Activated CD4-positive, alpha-beta memory T cell treated with anti-CD3 and anti-CD28 coated beads for 36 hours (primary cell): ENCODE measurements at places on chromosomes 2 and 18.

- no peak for DNase-seq
Measured at GRCh38 chr18:80046961-80047541, 12.8 kb downstream of the RBFA start.

GRCh38 chr2:223674998-223675609 lies 72.9 kb upstream of the SCG2 start:
- DNase-seq: no peak

- DNase-seq: no peak
Measured at GRCh38 chr2:240123821-240124650, 12.1 kb downstream of the COPS9 start.

DNA sequence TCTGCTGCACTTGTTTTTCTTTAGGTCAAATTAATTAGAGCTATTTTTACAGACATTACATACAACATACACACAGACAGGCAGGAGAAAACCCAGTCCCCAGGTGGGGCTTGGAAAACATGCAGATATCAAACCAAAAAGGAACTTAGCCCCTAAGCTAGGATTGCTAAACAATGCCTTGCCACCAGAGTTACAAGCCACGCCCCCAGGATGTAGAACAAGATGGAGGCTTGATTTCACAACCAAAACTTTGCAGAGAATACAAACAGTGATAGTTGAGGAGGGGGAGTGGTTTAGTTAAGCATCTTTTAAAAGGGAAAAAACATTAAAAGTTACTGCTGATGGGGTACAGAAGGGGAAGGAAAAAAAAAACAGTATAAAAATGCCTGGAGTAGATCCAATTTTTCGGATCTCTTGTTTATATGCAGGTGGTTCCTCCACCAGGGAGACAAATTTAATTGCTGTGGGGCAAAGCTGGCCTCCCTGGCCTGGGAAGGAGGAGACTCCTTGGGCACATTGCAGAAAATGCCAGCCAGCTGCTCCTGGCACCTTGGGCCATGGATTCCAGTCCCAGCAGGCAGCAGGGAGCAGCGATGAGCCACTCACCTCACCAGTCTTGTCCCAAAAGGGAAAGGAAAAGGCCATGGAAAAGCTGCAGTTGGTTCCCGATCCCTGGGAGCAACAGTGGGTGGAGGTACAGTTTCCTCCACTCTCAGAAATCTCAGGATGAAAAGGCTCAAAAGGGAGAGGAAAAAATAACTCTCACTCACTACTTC lies 348.4 kb upstream of the REG3G start:
- no peak for DNase-seq

- DNase-seq: no peak
Measured at GRCh38 chr2:55431982-55432627, 12.4 kb upstream of the CCDC88A start.

GRCh38 chr2:36125702-36126101 lies 229.9 kb upstream of the CRIM1 start:
- no peak for DNase-seq

- DNase-seq: no peak
Measured at GRCh38 chr2:207144173-207144785, 21.5 kb downstream of the KLF7 start.

GRCh38 chr18:70082430-70082829 lies 123.1 kb downstream of the RTTN start:
- DNase-seq: no peak

- peak; percentile 72 for DNase-seq
Measured at GRCh38 chr18:58605027-58606020, 23.6 kb downstream of the ALPK2 start.

GRCh38 chr2:7676714-7677113 lies 759.5 kb downstream of the RNF144A start:
- no peak for DNase-seq

DNA sequence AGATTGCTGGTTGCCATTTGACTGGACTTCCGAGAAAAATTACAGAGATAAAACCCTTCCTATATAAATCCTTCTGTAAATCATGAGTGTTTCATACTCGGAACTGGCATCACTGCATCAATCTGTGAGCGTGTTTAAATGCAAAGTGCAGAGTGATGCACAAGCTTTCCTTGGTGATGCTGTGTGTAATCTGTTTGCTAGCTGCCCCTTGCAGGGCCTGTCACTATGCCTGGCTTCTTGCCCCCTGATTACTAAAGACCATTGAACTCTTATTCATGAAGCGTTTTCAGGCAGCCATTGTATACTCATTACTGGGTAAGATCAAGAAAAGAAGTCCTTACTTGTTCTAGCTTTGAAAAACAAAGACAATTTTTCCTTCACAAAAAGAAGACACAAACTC lies 266.9 kb upstream of the FANCL start:
- DNase-seq: no peak

DNA sequence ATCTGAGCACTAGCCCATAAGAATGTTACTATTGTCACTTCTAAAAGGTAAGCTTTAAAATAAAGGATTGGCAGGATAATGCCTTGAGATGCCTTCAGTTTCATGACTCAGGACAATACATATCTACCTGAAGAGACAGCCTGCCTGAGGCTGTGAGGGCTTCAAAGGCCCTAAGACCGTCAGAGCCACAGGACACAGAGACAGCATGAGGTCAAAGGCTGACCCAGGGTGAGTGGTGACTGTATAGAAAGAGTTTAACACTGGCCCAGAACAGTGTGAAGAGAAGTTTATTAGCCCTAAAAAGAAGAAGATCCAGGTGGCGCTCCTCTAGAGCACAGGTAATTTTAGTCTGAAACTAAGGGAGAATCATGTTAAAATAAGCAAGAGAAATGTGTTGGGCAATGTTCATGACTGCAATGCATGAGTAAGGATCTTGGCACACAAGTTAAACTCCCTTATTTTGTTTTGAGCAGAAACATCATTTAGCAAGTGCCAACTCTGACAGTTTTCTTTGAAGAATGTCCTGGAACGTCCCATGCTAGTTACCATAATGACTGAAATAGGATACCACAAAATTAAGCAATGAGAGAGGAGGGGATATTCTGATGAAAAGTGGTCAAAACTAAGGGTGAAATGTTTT lies 78.1 kb upstream of the FAM110C start:
- no peak for DNase-seq

DNA sequence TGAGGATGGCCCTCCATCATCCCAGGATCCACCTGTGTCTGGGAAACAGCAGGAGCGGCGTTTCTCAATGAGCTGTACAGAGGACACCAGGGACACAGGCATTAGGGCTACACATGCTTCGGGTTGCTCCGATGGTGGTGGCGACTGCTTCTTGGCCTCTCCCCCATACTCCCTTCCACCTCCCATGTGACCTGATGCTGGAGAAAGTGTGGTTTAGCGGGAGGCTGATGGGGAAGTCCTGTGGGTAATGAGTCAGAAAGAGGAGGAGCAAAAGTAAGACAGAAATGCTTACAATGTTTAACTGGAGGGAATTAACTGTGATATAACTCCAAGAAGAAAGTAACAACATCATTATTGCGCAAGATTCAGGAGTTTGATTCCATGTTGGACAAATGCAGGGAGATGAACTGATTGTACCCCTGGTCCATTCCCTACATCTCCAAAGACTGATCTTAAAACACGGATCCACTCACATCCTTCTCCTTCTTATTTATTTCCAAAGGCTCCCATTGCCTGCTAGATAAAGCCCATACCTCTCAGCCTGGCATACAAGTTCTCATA lies 186.6 kb downstream of the NRP2 start:
- DNase-seq: peak; percentile 73

- no peak for DNase-seq
Measured at GRCh38 chr2:102929721-102930120, 167.9 kb downstream of the TMEM182 start.

GRCh38 chr2:62505750-62506420 lies at the start of gene TMEM17:
TSS of gene TMEM17 (minus strand) at chr2:62506195. CDS start at chr2:62506129, 66 bp downstream.
- peak; percentile 53 for DNase-seq

DNA sequence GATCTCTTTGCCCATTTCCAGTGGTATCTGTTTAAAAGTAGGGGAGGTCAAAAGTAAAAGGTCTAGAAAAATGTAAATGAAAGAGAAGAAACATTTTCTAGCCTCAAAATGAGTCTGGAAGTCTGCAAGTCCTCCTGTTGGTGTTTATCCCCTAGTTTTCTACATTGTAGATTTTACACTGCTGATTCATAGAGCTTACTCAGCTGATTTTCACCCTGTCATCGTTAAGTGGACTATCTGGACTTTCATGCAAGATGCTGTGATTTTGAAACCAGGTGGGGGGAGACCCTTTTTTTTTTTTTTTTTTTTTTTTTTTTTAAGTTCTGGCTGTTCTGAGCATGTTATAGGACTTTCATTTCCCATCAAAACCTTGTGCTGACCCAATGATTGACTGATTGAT lies 10.3 kb downstream of the HOXD3 start:
- no peak for DNase-seq

DNA sequence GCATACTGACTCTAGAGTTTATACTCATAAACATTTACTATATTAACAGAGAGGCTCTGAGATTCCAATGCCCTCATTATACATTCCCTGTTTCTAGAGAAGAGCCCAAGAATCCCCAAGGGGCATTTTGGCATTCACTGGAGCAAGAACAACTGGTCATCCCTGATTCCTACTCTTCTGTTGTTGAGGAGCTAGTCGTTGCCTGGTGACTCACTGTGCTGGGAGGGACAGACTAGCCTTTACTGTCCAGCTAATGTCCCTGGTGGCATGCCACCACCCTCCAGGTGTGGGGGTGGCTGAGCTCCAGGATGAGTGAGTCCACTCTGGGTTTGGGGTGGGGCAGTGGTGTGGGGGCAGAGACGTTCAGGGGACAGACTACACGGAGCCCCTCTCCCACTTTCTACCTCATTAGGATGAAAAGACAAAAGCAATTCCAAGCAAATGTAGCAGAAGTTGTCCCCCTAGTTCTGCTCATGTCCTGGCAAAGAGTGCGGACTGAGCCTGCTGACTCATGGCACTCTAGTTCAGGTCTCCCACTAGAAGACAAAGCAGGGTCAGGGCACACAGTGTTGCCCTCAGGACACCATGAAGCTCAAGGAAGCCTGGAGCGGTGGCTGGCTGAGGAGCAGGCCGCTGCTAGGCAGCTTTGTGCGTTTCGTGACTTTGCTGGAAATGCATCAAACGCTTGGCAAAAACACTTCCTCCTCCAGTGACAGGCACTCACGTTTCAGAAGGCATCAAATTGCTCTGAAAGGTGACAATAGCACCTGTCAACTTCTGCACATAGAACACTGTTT lies 49.4 kb downstream of the RHOB start:
- no peak for DNase-seq

DNA sequence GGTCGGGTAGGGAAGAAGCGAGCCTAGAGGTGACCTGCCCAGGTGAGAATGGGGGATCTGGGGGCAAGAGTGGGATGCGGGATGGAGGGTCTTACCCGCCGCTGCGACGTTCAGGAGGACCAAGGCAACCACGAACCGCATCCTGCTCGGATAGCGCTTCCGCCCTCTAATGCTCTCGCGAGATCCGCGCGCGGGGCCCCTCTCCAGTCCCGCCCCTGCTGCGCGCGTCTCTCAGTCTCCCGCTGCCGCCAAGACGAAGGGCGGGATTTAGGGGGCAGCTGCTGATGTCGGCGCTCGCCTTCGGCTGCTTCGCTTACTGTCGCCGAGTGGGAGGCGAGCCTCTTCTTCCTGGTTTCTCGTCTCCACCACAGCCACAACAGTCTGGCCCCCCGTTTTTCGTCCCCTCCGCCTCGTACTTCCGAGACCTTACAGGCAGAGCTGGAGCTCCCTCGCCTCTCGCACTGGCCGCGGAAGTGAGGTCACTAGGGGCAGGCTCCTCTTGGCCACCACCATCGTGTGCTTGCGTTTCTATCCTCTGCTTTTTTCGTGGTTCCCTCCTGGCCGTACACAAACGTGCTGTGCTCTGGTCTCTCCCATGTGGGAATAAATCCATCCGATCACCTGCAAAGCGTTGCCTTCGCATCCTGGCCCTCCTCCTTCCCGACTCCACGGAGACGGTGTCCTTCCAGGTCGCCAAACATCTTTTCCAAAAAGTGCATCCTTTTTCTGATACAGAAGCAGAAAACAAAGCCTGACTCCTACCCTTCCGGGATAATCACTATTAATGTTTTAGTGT lies at the start of gene TGOLN2:
Gene TGOLN2, minus strand, starts transcription at position 168 of the 796 bp plus-strand sequence. Its CDS starts 27 bp downstream, at position 141.
- peak; percentile 95 for DNase-seq

DNA sequence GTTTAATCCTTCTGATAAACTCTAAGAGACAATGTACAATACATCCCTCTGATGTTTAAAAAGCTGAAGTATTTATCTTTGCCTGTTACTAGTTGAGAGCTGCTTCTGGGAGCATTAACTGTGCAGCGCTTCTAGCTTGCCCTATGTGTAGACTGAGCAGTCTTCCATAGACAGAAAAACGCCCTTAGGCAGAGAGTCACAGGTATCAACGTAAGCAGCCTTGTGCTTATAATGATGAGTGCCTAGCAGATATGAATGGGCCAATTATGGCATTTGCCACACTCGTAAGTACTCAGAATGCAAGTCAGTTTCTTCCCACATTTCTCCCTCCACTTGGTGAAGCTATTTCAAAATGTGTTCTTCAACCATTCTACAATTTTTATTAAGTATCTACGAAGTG lies 731.1 kb upstream of the SLC8A1 start:
- DNase-seq: no peak

GRCh38 chr2:10469955-10470608 lies 22.0 kb upstream of the ODC1 start:
- no peak for DNase-seq

DNA sequence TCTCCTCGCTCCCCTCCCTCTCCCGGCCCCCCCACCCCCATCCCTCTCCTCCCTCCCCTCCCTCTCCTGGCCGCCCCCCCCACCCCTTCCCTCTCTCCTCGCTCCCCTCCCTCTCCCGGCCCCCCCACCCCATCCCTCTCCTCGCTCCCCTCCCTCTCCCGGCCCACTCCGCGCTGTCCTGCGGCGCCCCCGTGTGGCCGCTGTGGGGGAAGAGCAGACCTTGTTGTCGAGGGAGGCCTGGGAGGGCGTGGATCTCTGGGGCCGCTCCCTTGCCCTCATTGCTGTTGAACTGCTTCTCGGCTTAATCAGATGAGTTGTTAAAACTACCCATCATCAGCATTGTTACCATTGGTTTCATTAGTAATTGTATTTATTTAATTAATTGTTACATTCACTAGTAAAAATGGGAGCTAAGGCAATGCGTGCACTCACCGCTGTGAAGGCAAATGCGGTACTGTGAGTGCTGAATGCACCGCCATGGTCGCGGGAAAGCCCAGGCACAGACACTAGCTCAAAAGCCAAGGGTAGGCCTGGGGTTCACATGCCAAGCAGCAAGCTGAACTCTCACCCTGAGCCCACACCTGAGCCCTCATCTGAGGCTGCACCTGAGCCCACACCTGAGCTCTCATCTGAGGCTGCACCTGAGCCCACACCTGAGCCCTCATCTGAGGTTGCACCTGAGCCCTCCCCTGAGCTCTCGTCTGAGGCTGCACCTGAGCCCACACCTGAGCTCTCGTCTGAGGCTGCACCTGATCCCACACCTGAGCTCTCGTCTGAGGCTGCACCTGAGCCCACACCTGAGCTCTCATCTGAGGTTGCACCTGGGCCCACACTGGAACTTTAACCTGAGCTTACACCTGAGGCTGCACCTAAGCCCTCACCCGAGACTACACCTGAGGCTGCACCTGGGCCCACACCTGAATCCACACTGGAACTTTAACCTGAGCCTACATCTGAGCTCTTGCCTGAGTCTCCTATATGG lies 8.8 kb downstream of the RTP5 start:
- DNase-seq: peak; percentile 82

- no peak for DNase-seq
Measured at GRCh38 chr2:72155737-72156136, 8.1 kb upstream of the CYP26B1 start.

- DNase-seq: no peak
Measured at GRCh38 chr2:168722592-168722991, 79.8 kb upstream of the NOSTRIN start.

- DNase-seq: no peak
Measured at GRCh38 chr2:125745514-125745913, 910.4 kb upstream of the GYPC start.

GRCh38 chr2:137255990-137256389 lies 490.6 kb downstream of the THSD7B start:
- no peak for DNase-seq

GRCh38 chr2:31979956-31980355 lies 30.9 kb downstream of the MEMO1 start:
- DNase-seq: no peak
